ENCODE measurements at places on chromosomes 6 and 20.

DNA sequence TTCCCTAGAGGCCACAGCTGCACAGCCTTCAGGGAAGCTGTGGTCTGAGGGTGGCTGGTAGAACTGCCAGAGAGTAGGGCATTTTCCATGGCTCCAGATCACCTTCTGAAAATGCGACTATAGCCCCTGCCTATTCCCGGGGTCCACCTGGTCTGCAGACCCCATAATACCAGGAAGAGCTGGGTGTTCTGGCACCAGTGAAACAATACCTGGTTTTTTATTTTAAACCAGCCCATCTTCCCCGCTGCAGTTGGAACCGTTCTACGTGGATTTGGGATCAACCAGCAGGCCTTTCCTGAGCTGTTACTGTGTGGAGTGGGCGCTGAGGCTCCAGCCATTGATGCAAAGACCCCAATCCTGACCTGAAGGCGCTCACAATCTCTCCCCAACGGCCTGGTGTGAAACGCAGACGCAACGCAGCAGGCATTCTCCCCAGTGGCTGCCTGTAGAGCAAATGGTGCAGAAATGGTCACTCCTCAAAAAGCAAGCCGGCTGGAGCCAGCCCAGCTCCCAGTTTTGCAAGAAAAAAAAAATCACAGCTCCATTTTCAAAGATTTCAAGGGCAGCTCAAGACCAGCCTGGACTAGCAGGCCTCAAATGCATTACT lies 11.3 kb downstream of the NPEPL1 start:
- no peak for DNase-seq

DNA sequence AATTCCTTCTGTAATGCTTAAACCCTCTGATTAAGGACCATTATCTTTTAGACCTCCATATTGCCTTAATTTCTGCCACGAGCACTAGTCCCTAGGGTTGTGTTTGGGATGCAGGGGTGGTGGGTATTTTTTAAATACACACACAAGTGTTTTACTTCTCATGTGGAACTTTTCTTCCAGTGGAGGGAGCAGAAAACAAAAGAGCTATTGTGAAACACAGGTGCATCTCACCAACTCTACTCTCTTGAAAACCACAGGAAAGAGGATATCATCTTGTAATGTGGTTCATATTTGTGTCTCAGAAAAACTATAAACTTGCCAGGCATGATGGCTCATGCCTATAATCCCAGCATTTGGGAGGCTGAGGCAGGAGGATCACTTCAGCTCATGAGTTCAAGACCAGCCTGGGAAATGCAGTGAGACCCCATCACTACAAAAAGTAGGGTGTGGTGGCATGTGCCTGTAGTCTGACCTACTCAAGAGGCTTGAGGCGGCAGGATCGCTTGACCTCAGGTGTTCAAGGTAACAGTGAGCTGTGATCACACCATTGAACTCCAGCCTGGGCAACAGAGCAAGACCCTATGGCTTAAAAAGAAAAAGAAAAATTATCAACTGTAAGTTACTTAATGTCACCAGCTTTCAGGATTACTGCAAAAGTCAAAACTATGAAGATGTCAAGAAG lies 37.3 kb downstream of the MRS2 start:
- DNase-seq = no peak

DNA sequence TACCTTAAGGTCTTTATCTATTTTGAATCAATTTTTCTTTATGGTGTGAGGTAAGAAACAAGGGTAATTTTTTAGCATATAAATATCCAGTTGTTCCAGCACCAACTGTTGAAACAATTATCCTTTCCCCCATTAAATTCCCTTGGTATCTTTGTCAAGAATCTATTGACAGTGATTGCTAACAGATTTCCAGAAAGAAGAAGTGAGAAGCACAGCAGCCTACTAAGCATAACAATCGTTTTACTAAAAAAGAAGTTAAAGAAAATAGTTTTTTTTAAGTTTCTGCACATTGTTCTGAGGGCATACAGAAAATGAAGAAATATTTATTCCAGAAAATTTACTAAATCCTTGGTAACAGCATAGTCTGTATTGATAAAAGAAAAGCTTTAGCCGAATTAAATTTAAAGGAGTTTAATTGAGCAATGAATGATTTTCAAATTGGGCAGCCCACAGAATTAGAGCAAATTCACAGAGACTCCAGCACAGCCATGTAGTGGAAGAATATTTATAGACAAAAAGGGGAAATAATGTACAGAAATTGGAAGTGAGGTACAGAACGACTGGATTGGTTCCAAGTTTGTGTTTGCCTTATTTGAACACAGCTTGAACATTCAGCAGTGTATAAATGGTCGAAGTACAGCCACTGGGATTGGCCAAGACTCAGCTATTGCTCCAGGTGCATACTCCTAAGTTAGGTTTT lies 97.9 kb upstream of the UST start:
- DNase-seq = no peak

DNA sequence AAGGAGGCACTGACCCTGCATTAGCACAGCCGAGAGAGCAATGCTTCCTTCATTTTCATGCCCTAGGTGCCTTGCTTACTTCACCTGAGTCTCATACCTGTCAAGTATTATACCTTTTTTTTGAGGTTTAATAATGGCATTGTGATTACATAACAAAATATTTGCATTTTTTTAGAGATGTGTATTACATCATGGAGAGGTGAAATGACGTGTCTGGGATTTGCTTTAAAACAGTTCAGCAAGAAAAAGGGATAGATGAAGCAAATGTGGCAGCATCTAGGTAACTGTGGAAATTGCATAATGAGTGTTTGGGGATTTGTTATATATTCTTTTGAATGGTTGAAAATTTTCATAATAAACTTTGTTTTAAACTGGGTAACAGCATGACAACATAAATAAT lies 48.9 kb downstream of the NKX2-2 start:
- no peak for DNase-seq

DNA sequence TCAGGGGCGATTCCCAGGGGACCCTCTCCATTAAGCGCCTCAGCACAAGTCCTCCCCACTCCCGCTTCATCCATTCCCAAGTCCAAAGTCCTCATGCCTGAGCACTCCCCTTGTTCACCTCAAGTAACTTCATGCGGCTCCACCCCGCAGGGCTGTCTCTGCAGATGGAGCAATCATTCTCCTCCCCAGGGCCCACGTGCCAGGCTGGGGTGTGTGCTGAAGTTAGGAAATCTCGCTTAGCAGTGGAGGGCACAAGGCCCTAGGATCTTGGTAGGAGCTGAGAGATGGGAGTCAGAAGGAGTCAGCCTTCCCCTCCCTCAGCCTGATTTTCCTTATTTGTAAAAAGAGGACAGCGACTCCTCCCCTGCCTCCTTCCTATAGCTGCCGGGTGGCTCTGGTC lies 3.5 kb downstream of the TGM3 start:
- DNase-seq = no peak

GRCh38 chr6:157586476-157587126 lies 205.6 kb downstream of the ZDHHC14 start:
- no peak for DNase-seq

GRCh38 chr6:42226645-42227143 lies 9.0 kb upstream of the MRPS10 start:
- DNase-seq = no peak

GRCh38 chr6:39572661-39573340 lies 152.4 kb downstream of the KIF6 start:
- no peak for DNase-seq

- no peak for DNase-seq
Observed at GRCh38 chr20:38226553-38226952, 34.0 kb downstream of the KIAA1755 start.
